Activated CD8-positive, alpha-beta memory T cell treated with anti-CD3 and anti-CD28 coated beads, Interleukin-2, amount 50 U/mL, for 4 hours (primary cell): ENCODE measurements at places on chromosomes 1 and 21.

DNA sequence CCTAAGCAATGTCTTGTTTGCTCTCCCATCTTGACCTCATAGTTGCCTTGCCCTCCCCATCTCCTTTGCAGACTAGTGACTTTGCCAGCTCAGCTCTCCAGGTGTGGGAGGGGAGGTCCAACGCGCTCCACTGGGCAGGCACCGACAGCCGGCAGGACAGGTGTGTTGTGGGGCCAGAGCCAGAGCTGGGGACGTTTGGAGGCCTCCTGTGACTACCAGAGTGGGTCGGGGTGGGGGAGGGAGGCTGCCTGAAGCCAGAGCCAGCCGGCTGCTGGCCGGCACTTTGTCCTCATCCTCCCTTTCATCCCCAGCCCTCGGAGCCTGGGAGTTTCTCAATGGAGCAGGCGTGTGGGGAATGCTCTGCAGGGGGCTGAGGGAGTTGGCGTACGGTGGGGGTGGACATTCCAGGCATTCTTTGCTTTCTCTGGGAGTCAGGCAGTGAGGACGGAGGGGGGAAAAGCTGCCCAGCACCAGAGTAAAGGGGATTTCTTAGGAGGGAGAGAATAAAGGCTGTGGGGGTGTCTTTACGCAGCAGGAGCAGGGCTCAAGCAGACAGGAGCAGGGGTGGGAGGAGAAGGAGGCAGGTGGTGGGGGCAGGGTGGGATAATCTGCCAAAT, 20.2 kb downstream of the NUAK2 start:
- DNase-seq = no peak

DNA sequence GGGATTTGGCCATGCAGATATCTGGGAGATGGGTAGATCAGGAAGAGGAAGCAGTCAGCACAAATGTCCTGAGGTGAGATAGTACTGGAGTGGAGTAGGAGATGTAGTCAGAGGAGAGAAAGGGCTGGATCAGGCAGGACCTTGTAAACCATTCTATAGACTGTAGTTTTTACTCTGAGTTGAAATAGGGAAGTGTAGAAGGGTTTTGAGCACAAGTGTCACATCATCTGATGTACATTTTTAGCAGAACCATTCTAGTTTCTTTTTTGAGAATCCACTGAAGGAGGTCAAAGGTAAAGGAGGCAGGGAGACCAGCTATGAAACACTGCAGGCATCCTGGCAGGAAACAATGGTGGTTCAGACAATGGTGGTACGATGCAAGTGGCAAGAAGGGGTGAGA, 194.6 kb upstream of the RRP15 start:
- DNase-seq = no peak

DNA sequence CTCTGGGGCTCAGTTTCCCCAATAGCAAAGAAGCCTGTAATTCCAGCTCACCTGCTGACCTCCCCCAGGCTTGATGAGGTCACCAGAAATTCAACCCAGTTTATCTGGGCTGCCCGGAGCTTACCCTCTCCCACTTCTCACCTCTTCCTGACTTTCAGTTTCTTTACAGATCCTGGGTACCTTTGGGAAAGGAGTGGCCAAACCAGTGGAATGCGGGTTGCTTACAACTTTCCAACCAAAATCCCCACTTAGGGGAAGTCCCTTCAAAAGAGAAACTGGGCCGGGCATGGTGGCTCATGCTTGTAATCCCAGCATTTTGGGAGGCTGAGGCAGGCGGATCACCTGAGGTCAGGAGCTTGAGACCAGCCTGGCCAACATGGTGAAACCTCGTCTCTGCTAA, 5.9 kb upstream of the MARCKSL1 start:
- DNase-seq = no peak

- peak; percentile 36 for DNase-seq
Observed at GRCh38 chr1:62082456-62083363, 111.9 kb upstream of the L1TD1 start.

DNA sequence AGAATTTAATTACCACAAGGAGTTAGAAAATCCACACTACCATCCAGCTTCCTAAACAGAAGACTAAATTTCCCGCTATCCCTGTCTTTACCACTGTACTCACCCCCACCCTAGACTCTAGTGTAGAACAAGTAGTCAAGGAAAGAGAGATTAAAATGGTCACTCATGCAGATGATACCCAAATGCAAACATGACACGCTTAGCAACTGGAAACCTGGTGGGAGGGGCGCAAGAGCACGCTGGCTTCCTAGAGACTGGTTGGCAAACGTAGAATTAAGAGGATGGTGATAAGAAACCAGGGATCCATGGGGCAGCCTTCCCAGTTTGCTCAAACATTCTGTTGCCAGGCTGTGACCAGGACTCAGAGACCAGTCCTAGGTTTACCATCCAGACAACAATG, 9.9 kb upstream of the LDLRAD1 start:
- no peak for DNase-seq

DNA sequence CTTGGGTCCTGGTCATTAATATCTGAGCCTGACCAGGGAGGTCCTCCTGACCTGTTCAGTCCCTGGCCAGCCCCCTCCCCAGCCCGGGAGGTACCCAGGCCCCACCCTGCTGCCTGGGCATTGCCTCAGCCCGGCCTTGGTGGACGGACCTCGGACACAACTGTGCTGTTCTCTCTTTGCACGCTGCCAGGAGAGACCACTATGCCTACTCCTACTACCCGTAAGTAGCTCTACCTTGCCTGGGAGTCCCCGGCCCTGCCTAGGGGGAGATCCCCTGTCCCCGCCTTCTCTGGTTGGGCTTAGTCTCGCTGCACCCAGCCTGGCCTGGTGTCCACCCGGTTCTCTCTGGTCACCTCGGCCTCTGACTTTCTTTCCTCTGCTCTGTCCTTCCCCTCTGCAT, 53.2 kb downstream of the PTPRU start:
- no peak for DNase-seq
